ENCODE measurements at places on chromosomes 6 and 20. TPM values are rescaled to one million over a fixed set of nuclear protein-coding genes. Genes with fewer than 3 reads are reported as not detected.

DNA sequence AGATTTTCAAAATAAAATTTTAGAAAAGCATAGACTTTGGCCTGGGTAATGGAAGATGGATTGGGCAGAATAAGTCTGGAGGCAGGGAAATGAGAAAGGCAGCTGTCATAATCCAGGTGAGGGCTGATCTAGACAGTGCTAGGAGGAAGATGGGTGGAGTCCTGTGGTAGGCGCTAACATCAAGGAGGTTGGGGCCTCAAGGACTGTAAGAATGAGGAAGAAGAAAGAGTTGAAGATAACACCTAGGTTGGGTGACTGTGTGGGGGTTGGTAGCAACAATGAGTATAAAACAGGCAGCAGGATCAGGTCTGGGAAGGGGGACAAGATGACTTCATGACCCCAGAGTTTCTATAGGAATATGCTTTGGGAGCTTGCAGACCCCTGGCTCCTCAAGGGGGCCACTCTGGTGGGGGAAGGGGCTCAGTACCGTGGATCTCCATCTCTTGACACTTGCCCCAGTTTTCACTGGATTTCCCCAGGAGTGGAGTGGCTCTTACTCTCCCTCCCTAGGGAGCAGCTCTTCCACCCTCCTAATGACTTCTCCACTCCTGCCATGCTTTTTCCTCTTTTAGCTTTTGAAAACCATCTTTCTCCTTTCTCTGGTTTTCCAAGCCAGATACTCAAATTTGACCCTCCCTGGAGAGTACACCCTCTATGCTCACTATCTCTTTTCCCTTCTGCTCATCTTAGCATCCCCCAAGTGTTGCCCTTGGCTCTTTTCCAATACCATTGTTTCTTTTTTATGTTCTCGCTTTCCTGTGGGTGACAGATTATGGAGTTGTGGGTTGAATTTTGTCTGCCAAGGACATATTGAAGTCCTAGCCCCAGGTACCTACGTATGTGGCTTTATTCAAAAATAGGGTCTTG is 14.8 kb downstream of the TRIM31 start:
- DNase-seq = no peak

DNA sequence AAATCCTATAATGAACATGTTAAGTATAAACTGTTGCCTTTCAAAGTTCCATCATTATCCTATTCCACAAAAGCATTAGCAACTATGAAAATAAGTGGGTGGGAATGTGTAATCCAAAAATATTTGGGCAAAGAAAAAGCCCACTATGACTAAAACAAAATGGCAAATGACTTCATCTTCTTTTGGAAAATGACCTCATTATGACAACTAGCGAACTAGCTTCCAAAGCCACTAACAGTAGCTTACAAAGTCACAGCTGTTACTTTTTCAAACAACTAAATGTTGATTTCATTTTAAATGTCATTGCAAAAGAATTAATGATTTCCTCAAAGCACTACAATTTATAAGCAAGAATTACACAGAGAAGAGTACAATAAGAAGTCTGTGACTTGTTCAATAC is 49.8 kb upstream of the RUNX2 start:
- no peak for DNase-seq

DNA sequence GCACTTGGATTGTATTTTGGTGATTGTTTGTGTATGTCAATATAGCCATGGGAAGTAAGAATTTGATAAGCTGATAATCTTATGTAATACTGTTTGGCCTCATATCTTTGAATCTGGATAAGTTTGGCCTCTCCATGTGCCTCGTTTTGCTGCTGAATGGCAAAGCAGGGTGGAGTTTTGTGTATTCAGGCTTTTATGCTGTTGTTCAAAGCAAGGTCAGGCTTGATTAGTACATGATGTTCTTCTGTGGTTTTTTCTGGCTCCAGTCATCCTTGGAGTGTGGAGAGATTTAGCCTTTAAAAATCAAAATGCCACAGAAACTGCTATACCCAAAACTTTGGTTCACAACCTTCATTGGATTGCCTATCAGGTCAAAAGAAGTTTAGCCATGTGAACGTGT is 728.9 kb upstream of the GJE1 start:
- DNase-seq = no peak

GRCh38 chr6:17269840-17270239 is 11.3 kb upstream of the RBM24 start:
- no peak for DNase-seq

C20orf141 gene
- not detected for total RNA-seq

BACH2 gene
- 4.5 TPM for total RNA-seq

ARMC12 gene
- total RNA-seq = 1.1 TPM

Measured in posterior vena cava (tissue), 2 donors.